ENCODE measurements at places on chromosomes 2 and 18.

- no peak for DNase-seq
Measured at GRCh38 chr2:143935482-143935752, 584.5 kb downstream of the ZEB2 start.

- DNase-seq: no peak
Measured at GRCh38 chr2:7573166-7573825, 656.1 kb downstream of the RNF144A start.

GRCh38 chr2:85741833-85742455 lies 11.8 kb upstream of the ATOH8 start:
- DNase-seq: no peak

DNA sequence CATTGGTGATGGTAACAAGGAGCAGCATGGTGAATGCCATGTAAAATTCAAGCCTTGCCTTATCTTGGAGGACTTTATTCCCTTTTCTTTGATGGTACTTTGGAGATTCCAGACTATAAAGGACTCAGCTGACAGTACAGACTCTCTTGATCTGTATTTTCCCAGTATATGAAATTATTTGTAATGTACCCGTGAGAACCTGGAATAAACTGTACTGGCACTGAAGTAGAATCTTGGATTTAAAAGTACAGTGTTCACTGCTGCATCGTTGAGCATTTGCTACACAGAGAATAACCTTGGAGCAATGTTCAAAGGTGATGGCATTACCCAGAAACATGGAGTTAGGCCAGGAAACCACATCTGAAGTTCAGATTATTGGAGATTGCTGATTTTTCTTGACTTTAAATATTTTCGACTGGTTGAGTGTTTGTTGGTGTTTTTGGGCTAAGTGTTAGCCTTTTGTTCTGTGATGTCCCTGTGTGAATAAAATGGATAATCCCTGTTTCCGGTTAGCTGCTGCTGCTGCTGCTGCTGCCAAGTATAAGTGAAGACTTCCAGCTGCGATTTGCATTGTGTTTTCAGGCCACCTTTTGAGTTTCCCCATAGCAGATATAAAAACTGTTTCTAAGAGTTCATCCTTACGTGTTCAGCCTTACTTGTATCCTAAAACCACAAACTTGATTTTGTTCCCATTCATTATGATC lies 122.0 kb downstream of the SPTBN1 start:
- DNase-seq: peak; percentile 40

- peak; percentile 22 for DNase-seq
Measured at GRCh38 chr2:174634130-174635014, 36.8 kb upstream of the WIPF1 start.

GRCh38 chr2:239025951-239026461 lies 178.1 kb downstream of the TWIST2 start:
- DNase-seq: no peak

DNA sequence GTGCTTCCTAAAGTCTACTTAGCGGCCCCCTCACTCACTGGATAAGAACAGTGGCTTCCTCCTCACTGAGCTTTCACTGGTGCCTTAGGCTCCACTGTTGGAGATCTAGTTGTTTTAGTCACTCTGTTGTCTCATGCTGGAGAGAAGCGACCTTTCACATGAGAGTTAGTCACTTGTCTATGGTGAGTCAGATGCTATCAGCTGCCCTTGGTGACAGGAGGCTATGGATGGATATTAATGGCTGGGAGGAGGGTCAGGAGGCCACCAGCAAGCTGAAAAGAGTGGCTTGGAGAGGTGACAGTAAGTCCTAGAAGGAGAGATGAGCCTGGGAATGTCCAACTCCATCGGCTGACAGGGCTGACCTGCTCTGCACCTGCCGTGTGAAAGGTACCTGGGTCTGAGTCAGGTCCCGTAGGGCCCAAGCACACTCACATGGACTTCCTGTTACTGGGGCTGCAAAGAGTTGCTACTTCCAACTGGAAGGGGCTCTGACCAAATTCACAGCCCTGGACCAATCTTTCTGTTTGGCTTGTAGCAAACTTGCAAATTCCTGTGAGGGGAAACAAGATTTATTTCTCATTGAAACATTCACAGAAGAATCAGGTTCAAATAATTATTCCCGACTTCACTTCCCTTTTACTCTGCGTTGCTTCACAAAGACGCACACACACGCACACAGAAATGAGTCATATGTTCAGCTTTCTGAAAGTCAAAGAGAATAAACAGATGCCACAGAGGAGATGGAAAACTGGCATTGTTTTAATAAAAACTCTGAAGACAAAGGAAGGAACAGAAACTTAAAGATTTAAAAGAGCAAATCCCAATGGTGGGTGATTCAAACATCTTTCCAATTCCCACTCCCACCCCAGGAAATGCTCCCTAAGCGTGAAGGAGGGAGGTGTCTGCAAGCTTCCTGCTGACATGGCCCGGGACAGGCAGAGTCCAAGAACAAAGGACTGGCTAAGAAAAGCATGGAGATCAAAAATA lies 203.5 kb upstream of the TWIST2 start:
- peak; percentile 91 for DNase-seq
